ENCODE measurements at places on chromosomes 4 and X.

DNA sequence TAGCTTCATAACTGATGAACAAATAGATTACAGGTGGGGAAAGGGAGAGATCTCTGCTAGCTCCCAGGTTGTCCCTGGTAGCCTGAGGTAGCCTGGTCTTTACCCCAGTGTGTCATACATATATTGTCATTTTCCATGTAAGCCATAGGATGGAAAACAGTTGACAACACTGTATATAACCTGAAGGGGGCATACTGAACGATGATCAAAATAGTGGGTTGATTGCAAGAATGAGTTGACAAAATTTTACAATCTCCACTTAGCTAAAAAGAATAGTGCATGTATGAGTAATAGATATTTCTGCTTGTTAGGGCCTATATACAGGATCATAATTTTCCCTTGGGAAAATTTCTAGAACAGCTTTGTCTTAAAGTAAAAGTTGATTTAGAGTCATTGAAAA lies 304.1 kb upstream of the HAND2 start:
- DNase-seq: peak; percentile 3

DNA sequence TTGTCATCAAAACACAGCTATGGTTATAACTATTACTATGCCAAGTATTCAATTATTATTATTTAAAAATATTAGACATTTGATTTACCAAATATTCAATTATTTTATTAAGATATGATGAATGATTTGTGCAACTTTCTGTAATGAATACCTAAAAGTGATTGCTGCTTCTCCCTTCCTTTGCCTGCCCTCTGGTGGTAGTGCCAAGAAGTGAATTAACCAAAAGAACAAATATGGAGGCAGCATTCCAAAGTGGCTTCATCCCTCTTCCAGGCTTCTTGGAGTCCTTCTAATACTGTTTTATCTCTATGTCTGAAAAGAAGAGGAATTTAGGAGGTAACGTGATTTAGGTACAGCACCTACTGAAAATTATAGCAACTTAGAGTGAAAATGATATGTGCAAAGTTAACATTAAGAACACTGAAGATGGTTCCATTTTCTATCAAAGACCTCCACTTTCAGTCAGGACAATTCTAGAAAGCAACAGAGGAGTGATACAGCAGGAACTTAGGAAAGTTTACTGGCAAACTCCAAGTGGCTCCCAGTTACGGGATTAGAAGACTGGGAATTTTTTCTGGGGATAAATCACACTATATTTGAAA lies 43.0 kb downstream of the ENPEP start:
- peak; percentile 65 for DNase-seq

- DNase-seq: no peak
These were observed 387.8 kb downstream of the DCAF12L2 start for GRCh38 chrX:125778261-125778660.

- no peak for DNase-seq
These were observed 137.2 kb downstream of the FNIP2 start for GRCh38 chr4:158906073-158906472.

Data from HT-29 (cell line).